ENCODE measurements at places on chromosomes 7 and 10.

- no peak for DNase-seq
Observed at GRCh38 chr7:54778696-54779540, 19.9 kb upstream of the SEC61G start.

- DNase-seq, result peak; percentile 44
Observed at GRCh38 chr7:12638851-12639456, 48.5 kb upstream of the ARL4A start.

- no peak for DNase-seq
Observed at GRCh38 chr7:30998180-30998579, 34.4 kb downstream of the GHRHR start.

DNA sequence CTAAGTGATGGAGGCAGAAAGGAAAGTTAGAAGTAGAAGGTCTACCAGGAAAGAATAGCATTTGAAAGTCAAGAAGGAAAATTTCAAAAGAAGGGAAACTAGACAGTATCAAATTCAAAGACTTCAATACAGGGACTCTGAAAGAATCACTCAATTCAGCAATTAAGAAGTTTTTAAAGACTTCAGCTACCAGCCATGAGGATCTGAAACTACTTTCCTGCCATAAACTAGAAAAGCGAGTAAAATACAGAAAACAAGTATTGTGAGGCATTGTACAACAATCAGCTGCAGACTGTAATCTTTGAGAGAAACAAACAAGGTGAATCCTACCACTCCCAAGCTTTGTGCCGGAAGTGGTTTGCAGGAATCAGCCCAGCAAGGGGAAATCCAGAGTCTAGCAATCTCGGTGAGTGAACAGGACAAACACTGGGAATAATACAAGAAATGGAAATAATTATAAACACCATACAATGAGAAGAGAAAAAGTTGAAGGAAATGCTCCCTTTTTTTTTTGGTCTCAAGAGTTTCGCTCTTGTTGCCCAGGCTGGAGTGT is 62.4 kb downstream of the ARHGAP12 start:
- DNase-seq, result no peak

- DNase-seq, result no peak
Observed at GRCh38 chr7:114648117-114648516, 233.5 kb downstream of the FOXP2 start.

GRCh38 chr7:3243256-3243655 is 57.8 kb upstream of the SDK1 start:
- no peak for DNase-seq

- no peak for DNase-seq
Observed at GRCh38 chr10:10788761-10789160, 228.9 kb upstream of the CELF2 start.

DNA sequence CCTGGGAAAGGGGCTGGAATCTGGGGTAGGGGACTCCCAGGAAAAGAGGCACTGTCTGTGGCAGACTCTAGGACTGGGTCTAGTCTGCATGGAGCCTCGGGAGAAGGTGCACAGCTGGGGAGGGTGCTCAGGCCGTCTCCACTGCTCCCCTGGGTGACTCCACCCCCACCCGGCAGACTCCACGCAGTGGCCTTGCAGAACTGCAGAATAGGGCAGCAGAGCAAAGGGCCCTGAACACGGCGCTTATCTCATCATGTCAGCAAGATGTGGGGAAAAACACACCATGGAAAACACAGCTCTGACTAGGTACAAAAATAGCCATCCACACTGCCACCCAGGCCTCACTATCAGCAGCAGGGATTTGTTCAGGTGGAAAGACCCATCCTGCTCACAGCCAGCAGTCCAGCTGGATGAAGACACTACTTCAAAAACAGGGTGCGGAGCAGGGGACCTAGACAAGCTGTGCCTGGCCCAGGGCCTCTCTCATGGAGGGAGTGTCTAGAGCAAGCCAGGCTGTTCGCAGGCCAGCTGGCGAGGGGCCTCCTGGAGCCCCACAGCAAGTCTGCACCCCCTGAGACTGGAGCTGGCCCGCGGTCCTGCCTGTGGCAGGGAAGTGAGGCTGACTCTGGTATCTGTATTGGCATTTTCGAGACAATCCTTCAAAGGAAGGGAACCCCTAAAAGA is 11.7 kb downstream of the MAT1A start:
- no peak for DNase-seq

GRCh38 chr10:3902809-3903410 is 117.9 kb upstream of the KLF6 start:
- no peak for DNase-seq

DNA sequence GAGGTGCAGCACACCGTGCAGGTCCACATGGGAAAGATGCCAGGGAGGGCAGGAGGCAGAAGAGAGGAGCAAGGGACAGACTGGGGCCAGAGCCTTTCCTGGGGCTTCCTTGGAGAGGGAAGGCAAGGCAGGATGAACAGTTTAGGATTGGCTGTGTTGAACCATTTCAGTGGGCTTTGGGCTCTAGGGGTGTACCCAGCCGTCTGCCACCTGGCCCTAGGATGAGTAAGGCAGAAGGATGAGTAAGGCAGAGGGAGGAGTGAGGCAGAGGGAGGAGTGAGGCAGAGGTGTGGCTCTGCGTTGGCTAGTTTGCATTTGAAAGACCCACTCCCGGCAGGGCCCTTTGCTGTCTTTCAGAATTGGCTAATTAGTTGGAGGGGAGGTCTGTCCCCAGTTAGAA is 31.5 kb upstream of the PRF1 start:
- no peak for DNase-seq

GRCh38 chr7:41478187-41478586 is 224.7 kb downstream of the INHBA start:
- no peak for DNase-seq

- DNase-seq, result no peak
Observed at GRCh38 chr10:79098596-79099015, 29.8 kb downstream of the ZMIZ1 start.

GRCh38 chr10:49831352-49832035 is 69.4 kb upstream of the OGDHL start:
- peak; percentile 85 for DNase-seq

- no peak for DNase-seq
Observed at GRCh38 chr7:28395831-28396230, 16.5 kb upstream of the CREB5 start.

GRCh38 chr10:132813560-132814468 is 27.9 kb upstream of the NKX6-2 start:
- DNase-seq, result no peak

- peak; percentile 56 for DNase-seq
Observed at GRCh38 chr7:140458916-140459315, 20.4 kb downstream of the MKRN1 start.

DNA sequence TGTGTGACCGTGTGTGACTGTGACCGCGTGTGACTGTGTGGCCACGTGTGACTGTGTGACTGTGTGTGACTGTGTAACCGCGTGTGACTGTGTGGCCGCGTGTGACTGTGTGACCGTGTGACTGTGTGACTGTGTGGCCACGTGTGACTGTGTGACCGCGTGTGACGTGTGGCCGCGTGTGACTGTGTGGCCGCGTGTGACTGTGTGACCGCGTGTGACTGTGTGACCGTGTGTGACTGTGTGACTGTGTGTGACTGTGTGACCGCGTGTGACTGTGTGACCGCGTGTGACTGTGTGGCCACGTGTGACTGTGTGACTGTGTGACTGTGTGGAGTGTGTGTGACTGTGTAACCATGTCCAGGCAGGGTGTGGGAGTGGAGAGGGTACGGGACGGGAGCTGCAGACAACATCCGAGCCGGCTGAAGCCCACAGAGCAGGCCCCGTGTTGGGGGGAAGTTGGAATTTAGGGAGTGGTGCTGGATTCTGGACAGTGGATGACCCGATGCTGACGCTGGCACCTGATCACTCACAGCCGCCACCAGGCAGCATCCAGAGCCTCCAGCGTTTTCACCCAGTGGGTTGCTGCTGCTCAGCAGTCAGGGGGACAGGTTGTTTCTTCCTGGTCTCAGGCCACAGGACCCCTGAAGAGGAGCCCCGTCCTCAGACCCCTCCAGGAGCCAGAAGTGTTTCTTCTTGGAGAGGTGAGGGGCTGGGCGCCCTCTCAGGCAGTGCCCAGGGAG is 503.5 kb downstream of the DNAJB6 start:
- DNase-seq, result no peak

- no peak for DNase-seq
Observed at GRCh38 chr10:72625276-72625607, 637 bp downstream of the MICU1 start.

DNA sequence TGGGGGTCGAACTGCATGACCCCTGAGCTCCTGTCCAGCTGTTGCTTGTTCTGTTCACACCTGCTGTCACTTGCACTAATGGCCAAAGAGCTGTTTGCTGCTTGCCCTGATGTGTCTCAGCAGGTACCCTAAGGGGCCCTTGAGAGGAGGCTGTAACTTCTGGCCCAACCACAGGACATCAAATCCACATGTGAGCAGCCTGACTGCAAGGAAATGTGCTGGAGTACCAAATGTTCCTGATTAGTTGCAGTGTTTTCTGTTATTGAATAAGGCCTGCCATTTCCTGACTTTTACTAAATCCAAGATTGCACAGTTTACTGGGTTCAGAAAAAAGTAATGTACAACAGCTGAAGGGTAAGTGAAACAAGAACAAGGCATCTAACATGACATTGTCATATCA is 91.7 kb upstream of the IL6 start:
- DNase-seq, result no peak

- DNase-seq, result no peak
Observed at GRCh38 chr10:17003651-17004286, 125.8 kb downstream of the CUBN start.

GRCh38 chr10:43981232-43981631 is 332.6 kb upstream of the ZNF32 start:
- DNase-seq, result no peak

DNA sequence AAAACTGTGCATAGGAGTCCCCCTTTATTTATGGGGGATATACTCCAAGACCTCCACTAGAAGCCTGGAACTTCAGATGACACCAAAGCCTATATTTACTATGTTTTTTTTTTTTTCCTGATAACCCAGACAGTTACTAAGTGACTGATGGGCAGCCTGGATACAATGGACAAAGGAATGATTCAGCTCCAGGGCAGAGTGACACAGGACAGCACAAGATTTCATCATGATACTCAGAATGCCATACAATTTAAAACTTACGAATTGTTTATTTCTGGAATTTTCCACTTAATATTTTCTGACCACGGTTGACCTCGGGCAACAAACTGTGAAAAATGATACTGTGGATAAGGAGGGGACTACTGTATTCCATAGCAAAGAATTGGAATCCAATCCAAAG is 843.6 kb downstream of the PCDH15 start:
- no peak for DNase-seq

DNA sequence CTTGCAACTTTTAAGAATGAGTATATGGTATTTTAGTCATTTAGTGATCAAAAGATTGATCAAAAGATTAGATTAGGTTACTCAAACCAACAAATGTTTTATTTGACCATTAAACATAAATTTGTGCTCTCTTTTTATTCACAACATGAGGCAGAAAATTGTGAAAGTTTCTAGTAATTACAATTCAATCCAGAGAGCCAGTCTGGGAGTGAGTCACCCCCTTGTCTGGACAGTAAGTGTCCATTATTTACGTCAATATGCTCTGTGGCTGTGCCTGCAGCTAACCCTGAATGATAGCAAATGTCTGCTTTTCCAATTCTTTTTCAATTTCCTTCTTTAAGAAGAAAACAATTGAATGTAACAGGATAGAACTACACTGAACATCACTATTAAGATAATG is 27.9 kb downstream of the GNG11 start:
- DNase-seq, result no peak

GRCh38 chr10:90777621-90778020 is 80.2 kb downstream of the HTR7 start:
- no peak for DNase-seq

GRCh38 chr10:124012066-124012465 is 81.3 kb downstream of the CHST15 start:
- DNase-seq, result no peak

DNA sequence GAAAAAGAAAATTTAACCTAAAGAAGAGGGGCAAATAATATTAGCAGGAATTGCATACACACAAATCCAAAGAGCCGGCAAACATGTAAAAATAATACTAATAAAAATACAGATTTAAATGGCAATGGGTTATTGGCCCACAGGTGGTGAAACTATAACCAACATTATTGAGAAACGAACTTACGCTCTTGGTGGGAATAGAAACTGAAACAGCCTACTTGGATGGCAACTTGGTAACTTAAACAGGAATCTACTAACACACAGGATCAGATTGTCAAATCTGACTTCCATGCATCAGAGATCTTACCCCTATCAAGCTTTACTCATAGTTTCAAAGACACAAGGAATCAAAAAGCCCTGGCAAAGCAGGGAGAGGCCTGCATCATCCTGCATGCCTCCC is 66.5 kb downstream of the ANLN start:
- DNase-seq, result no peak

DNA sequence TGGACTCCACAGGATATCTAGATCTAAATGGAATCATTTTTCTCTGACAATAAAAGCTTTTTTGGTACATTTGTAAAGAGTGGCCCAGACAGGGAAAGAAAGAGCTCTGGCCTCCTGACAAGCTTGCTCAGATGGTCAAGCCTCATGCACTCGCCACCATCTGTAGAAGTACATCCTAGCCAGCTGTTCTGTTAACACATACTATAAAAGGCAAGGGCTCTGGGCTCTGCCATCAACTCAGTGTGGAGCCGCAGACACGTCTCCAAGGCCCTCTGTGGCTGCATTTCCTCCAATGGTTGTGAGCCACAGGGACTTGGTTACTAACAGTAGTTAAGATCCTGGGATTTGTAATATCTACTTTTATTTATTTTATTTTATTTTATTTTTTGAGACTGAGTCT is 70.8 kb upstream of the KDM7A start:
- no peak for DNase-seq

Data from neural progenitor cell (in vitro differentiated cells).